Spleen (tissue), 13 donors: ENCODE measurements at places on chromosomes 7 and 10.

GRCh38 chr7:123460616-123461015 lies 73.8 kb downstream of the IQUB start:
- DNase-seq = no peak

DNA sequence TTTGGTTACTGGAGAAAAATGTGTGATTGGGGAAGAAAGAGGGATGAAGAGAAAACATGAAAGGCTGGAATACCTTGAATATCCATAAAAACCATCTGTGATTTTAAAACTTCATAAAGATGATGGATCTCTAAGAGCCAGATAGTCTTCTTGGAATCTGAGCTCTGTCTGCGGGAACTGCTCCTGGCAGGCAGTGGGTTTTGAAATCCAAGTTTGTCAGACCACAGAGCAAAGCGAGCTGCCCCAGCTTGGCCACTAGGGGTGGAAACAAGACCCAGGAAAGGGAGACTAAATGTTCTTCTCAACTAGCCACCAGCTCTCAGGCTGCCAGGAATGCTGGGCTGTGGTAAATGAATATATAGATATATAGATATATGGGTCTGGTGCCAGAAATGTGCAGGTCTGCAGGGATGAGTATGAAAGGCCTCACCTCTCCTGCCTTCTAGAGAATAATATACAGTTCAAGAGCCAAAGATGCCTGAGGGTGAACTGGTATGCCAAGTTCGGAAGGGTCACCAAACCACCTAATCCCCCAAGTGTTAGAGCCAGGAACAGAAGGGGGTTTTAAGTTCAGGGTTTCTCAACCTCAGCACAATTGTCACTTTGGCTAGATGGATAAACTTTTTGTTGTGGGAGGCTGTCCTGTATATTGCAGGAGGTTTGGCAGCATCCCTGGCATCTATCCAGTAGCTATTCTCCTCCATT lies 208.8 kb downstream of the KCNMA1 start:
- DNase-seq = no peak

GRCh38 chr7:3771906-3772305 lies 470.9 kb downstream of the SDK1 start:
- no peak for DNase-seq

DNA sequence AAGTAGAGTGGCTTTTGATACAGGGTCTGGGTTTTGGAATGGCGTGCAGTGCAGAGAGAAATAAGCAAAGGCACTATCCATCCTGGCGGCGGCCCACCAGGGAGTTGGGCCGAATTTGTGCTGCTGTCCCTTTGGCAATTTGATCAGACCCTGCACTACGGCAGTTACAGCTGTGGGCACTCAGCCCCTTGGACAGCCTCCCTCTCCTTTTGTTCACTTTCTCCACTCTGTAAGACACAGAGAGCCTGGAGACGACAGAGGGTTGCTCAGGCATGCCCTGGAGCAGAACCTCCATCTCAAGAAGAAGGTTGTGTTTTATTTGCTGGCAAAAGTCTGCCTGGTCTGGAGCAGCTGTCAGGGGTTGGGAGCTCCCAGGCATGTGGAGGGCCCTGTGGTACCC lies 55.8 kb downstream of the LHPP start:
- peak; percentile 35 for DNase-seq

- no peak for DNase-seq
Measured at GRCh38 chr7:42097752-42098151, 139.3 kb downstream of the GLI3 start.

GRCh38 chr7:44673771-44674170 lies 67.3 kb downstream of the OGDH start:
- peak; percentile 39 for DNase-seq

DNA sequence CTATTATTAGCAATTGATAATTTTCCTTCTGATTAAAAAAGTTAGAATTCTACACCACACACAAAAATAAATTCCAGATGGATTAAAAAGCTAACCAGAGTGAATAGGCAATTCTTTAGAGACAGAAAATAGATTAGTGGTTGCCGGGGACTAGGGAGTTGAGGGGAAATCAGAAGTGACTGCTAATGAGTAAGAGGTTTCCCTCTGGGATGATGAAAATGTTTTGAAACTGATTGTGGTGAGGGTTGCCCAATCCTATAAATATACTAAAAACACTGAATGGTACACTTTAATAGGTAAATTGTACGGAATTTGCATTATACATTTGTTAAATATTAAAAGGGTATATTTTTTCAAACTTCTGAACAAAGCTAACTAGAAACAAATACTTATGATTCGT lies 214.9 kb downstream of the GPAM start:
- DNase-seq = no peak

DNA sequence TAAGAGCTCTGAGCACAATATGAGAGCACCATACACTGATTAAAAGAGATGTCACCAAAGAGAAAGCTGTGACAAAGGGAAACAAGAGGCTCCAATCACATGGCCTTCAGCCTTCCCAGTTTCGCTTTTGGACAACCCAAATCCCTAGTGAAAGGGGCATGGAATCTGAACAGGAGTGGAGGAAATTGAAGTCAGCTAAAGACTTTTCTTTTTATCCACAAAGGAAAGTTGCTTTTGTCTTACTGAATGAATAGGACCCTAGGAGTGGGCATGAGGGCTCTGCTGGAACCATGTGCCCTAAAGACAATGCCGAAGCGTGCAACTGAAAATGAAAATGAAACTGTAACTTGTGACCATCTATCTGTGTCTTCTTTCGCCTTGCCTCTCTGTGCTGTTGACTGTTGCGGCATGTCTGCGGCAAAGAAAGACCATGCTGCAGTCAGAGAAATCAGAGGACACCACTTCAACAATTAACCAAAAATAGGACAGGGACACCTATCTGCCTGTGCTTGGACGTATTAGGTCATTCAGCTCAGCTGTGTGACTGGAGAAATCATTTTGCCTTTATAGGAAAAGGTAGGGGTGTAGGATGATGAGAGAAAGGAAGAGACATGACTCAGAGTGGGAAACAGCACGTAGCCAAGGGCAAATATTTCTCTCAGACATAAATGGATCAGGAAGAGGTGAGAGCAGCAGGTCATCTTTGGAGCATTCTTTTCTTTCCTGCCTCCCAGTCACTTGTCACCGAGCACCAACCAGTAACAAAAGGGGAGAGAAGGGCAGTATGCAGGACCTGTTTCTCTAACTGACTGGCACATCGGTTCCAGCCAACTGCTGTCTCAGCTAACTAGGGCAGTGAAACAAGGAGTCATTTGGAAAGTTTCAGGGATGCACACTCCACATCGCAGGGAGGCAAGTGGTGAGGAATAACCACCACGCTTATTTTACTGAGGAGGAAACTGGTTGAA lies 12.3 kb downstream of the CAV2 start:
- DNase-seq = no peak

DNA sequence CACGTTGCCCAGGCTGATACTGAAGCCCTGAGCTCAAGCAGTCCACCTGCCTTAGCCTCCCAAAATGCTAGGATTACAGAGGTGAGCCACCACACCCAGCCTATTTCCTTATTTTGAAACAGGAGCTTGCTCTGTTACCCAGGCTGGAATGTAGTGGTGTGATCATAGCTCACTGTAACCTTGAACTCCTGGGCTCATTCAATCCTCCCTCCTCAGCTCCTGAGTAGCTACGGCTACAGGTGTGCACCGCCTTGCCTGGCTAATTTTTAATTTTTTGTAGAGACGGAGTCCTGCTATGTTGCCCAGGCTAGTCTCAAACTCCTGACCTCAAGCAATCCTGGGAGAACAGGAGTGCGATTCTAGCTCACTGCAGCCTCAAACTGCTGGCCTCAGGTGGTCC lies 11.7 kb downstream of the MRLN start:
- DNase-seq = no peak

- no peak for DNase-seq
Measured at GRCh38 chr7:133360201-133360600, 107.3 kb downstream of the EXOC4 start.

DNA sequence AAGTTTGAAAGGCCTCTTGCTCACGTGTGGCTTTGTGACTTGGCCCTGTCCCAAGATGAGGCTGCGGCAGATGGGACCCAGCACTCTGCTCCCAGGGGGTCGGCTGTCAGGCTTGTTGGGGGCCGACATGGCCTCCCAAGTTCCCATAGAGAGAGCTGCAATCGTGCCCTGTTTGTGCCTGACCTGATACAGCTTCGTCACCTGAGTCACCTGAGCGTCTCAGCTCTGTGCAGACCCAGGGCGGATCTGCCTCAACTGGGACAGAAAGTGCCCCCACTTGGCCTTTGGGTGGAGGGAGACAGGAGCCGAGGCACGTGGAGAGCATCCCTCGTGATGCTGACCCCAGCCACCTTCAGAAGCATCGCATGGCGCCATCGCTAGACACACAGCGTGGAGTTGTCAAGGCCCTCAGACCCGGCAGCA lies 21.7 kb downstream of the PAPOLB start:
- peak; percentile 59 for DNase-seq
